GM20000 (cell line): ENCODE measurements at places on chromosomes 13 and 19.
A peak's percentile ranks its signal among the peaks of the same experiment; 100 is the strongest.

DNA sequence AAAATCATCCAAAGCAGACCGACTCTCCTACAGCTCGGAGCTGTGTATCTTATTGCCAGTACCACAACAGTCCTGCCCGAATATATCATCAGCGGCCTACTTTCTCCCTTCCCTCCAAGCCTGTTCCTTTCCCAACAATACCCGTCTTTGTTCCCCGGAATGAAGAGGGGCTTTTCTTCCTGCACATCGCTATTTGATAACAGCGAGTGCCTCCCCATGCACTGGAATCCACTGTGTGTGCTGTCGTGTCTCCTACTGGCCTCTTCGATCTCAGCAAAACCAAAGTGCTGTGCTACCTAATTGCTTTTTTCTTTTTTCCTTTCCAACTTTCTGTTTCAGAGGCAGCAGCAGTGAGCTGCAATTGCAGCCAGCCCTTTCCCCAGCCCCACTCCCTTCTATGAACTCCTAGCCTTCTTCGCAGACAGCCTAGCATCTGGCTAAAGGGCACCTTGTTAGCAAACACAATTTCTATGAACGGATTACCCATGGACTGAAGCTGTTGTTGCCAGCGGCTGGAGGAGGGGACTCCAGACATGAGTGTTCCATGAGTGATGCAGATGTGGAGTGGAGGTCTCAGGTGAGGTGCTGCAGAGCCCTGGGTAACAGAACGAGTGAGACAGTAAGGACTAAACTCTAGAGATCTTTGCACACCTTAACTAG lies 43.4 kb downstream of the EFNB2 start:
- DNase-seq = no peak

- no peak for DNase-seq
Measured at GRCh38 chr13:53167561-53167960, 138.9 kb downstream of the OLFM4 start.

GRCh38 chr19:15072930-15073647 lies 8.9 kb upstream of the OR1I1 start:
- DNase-seq = no peak

DNA sequence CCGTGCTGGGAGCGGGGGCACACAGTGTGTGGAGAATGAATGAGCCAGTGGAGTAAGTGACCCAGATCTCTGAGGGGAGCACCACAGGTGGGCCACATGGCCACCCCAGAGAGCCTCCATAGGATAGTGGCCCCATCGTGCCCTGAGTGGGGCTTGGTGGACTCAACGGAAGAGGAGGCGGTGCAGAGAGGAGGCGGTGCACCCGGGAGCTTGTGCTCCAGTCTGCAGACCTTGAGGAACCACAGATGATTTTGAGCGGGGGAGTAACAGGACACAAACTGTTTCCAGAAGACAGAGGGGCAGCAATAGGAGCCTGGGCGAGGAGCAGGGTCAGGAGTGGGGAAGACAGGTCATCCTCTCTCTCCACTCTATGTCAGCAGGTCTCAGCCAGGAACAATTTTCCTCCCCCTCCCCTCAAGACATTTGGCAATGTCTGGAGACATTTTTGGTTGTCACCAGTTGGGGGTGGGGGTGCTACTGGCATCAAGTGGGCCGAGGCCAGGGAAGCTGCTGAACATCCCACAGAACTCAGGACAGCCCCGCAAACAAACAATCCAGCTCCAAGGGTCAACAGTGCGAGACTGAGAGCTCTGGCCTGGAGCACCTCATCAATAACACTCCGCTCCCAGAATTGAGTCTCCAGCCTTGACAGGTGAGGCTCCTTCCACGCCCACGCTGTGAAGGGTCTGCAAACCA lies 182.2 kb downstream of the USP12 start:
- no peak for DNase-seq

DNA sequence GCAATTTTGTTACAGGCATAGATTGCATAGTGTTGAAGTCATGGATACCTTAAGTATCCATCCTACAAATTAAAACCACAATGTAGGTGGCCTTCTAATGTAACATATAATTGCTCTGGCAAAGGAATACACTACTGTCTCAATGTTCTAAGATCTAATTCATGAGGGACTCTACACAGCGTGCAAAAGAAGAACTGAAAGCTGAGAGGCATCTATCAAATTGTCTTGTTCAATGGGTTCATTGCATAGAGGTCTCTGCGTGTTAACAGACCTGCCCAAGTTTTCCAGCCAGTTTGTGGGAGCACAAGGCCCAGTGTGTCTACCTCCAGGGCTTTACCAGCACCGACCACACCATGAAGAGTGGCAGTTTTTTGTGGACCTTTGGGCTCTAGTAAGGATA lies 451.4 kb downstream of the ITGBL1 start:
- no peak for DNase-seq

DNA sequence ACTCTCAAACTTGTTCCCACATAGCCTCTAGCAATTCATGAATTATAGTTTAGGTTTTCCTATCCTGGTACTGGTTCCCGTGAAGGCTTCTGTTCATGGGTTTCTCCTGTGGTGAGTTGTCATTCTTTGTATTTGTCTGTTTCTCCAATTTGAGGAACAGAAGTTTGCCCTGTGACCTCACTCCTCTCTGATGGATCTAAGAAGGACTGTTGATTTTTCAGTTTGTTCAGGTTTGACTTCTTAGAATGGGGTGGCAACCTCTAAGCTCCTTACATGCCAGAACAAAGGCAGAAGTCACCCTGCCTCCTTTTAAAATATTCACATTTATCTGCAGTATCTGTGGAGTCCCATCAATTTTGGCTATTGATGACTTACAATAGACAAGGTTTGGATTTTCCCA lies 354.0 kb downstream of the SPRY2 start:
- no peak for DNase-seq

GRCh38 chr13:27293076-27293691 lies 22.6 kb downstream of the RASL11A start:
- no peak for DNase-seq

DNA sequence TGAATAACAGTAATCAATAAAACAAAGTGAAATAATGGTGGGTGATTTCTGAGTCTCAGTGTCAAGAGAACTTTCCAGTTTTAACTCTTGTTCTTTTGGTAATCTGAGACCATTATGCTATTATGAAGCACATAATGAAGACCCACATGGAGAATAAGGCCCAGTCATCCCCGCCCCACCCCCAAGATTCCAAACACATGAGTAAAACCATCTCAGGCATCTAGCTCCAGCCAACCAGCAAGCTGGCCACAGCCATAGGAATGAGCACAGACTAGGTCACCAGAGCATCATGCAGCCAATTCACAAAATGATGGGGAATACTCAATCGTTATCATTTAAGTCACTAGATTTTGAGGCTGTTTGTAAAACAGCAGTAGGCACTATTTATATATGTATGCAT lies 1769.0 kb upstream of the PCDH20 start:
- DNase-seq = no peak

DNA sequence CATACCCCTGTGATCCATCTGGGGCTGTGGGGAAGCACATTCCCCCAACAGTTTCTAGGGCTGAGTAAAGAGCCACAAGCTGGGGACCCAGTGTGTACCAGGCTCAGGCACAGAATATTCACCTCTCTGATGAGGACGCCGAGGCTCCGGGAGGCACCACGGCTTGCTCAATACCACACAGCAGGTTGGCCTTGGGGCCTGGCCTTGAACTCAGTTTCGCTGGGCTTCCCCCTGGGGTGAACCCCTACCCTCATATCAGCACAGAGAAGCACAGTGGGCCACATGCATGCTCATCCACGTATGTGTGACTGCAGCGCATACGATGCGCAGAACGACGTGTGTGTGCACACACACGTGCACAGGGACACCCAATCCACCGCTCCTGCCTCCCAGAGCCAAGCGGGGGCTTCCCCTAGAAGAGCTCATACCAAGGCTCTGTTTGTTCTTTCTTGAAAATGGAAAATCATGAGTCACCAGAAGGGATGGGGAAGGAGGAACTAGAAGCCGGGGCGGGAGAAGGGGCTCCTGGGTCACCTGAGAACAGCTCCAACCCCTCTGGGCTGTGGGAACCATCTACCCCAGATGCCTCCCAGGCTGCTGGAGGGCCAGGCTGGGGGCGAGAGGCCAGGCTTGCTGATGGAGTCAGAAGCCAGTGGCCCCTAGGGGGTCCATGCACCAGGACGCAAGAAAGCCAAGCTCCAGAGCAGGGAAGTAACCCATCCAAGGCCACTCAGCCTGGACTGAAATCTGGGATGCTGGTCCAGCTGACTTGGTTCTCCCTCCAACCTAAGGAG lies 4.9 kb upstream of the PDE4C start:
- no peak for DNase-seq

GRCh38 chr19:13831537-13832467 lies 36.6 kb downstream of the ZSWIM4 start:
- DNase-seq = no peak

DNA sequence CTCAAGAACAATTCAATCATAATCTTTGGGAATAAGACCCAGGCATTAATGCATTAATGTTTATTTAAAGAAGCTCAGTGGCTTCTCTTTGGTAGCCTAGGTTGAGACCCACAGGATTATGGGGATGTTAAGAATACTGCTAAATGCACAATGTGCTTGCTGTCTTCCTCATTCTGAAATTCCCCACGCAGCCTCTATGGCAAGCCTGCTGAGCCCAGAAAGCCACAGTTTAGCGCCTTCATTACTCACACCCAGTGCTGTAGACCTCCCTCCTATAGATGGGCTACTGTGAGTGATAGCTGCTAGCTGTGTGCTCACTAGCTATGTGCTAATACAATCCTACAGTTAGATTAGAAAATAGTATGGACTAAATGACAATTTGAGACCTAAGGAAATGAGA lies 90.6 kb downstream of the TNFSF13B start:
- no peak for DNase-seq

DNA sequence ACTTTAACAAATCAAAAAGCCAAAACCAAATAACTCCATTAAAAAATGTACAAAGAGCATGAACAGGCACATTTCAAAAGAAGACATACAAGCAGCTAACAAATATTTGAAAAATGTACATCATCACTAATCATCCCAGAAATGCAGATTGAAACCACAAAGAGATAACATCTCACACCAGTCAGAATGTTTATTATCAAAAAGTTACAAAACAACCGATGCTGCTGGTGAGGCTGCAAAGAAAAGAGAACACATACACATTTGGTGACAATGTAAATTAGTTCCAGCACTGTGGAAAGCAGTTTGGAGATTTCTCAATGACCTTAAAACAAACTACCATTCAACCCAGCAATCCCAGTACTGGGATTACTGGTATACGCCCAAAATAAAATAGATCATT lies 756.0 kb upstream of the PCDH20 start:
- DNase-seq = no peak

DNA sequence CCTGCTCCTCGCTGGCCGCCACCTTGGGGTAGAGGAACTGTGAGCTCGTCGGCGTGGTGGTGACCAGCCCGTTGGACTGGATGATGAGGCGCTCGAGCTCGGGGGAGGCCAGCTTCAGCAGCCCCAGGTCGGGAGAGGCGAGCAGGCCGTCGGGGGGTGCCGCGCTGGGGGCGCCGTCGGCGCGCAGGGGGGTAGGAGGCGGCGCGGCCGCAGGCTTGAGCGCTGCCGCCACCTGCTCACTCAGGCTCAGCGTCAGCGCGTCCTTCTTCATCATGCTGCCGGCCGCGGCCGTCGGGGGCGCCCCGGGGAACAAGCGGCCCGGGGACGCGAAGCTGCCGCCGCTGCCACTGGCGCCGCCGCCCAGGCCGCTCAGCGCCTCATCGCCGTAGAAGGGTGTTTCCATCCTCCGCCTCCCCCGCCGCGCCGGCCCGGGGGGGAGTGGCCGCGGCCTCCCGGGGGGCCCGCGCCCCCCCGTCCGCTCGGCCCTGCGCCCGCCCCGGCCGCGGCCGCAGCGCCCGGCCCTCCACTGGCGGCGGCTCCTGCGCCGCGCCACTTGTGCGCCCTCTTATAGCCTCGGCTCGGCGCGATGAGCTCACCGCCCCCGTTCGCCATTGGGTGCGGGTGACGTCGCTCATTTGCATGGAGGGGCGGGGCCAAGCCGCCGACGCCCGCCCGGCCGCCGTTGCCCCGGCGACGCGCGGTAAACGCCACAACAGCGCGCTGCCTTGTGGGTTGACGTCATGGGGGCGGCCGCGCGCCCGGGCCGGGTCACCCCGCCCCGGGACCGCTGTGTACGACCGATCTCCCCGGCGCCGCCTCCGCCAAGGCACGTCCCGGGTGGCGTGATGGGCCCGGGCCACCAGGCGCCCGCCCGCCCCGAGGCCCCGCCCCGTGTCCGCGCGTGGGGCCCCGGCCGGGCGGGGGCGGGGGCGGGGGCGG lies at the start of gene JUND:
JUND (minus strand) TSS at position 541 of the 939 bp plus-strand sequence; CDS start at position 403, 138 bp downstream.
- DNase-seq = peak; percentile 100

DNA sequence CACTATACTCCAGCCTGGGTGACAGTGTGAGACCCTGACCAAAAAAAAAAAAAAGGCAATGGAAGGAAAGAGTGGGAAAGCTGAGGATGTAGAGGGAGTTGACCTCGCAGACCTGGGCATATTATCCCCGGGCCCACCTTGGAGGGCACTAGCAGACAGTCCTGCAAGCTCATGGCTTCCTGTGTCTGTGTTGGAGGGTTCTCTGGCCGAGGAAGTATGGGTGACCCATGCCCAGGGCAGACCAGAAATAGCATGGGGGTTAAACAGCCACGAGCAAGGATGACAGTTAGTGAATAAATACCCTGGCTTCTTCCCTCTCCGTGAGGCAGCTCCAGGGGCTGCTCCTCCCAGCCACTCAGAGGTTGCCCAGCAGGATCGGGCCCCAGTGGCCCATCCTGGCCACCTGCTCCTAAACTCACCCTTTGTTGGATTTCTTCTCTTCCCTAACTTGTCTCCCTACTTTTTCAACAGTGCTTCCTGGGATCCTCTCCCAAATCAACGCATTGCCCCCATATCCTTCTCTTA lies 485.8 kb downstream of the ZNF536 start:
- no peak for DNase-seq

GRCh38 chr19:46299695-46300094 lies 2.9 kb downstream of the HIF3A start:
- no peak for DNase-seq

- no peak for DNase-seq
Measured at GRCh38 chr13:94239135-94239534, 240.3 kb downstream of the DCT start.
